ENCODE measurements at places on chromosomes 7 and 10.

- no peak for DNase-seq
Measured at GRCh38 chr10:115857856-115858255, 415.1 kb downstream of the GFRA1 start.

GRCh38 chr7:55381696-55382095 lies 16.6 kb downstream of the LANCL2 start:
- no peak for DNase-seq

- peak; percentile 87 for DNase-seq
Measured at GRCh38 chr7:100428199-100428966, at the start of gene ZCWPW1. ZCWPW1 (minus strand) TSS chr7:100428703; CDS start chr7:100420649, 8,054 bp downstream.

DNA sequence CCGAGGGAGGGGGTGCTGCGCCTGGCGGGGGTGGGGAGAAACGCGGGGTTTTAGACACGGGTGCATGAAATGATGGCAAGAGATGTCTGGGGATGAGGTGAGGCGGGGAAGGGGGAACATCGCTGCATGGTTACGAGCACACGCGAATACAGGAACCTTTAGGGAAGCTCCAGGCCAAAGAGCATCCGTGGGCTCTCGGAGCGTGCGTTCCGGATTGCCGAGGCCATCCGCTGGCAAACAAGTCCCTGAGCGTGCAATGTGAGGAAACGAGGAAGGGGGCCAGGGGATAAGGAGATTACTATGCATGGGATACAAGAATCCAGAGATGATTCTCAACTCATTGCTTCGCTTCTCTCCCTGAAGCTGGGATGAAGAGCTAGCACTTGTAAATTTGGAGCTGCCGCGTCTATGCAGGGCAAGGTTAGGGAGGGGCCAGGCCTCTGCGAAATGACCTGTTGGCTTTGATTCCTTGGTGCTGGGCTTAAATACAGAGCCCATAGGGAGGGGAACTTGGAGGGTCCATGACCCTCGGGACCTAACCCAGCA lies 520 bp upstream of the WNT2 start:
- DNase-seq, result no peak

- no peak for DNase-seq
Measured at GRCh38 chr10:17616403-17617030, 657 bp downstream of the HACD1 start.

DNA sequence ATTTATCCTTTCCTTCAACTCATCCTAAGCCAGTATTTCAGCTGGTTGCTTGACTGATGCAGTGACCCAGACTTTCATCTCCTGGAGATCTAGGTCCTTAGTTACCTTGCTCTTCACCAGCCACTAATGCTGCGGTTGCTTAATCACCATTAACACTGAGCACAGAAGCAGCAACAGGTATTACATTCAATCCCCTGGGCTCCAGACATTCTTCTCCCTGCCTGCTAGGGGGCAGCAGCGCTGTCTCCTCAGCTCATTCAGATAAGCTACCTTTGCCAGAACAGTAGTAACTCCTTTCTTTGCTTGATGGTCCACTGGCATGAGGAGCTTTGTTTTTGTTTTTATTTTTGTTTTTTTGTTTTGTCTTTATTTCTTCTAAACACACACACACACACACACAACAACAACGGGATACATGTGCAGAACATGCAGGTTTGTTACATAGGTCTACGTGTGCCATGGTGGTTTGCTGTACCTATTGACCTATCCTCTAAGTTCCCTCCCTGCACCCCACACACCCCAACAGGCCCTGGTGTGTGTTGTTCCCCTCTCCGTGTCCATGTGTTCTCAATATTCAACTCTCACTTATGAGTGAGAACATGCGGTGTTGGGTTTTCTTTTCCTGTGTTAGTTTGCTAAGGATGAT lies 1043.2 kb upstream of the C7orf33 start:
- DNase-seq, result no peak

DNA sequence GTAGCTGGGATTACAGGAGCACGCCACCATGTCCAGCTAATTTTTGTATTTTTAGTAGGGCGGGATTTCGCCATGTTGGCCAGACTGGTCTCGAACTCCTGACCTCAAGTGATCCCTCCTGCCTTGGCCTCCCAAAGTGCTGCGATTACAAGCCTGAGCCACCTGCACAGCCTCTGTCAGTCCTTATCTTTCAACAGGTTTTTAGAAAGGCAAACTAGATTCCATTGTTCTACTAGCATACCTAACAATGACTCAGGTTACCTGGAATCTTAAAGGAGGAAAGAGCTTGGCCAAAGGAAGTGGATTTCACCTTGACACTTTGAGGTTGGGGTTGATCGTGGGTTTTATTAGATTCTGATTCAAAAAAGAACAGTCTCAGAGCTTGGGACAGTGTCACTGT lies 3.2 kb downstream of the ABCC2 start:
- no peak for DNase-seq

GRCh38 chr7:10181996-10182395 lies 791.7 kb upstream of the PHF14 start:
- no peak for DNase-seq

GRCh38 chr7:42831718-42832522 lies 80.0 kb downstream of the C7orf25 start:
- DNase-seq, result no peak

GRCh38 chr10:75335983-75336382 lies 65.6 kb downstream of the ZNF503 start:
- DNase-seq, result no peak

DNA sequence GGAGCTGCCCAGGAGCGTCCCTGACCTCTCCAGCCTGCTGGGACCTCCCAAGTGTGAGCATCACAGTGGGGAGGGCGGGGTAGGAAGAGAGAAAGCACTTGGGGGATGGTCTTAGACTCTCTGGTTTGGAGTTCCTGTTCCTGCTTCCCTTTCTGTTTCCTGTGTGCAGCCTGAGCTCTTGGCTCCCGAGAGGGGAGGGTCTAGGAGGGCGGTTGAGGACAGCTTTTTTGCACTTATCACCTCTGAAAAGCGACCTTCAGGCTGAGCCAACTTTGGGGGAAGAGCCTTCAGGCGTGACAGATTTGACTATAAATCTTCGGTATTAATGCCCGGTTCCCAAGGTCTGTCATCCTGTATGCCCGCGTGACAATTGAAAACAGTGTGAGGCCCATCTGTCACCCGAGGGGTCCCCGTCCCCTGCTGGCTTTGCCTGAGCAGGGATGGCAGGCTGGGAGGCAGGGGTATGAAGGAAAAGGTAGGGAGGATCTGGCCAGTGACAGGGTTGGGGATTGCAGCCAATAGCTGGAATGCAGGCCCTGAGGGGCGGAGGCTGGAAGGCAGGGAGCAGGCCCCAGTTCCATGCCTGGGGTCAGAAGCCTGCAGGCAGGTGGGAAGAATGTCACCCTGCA lies 78.6 kb downstream of the CDH23 start:
- DNase-seq, result no peak

GRCh38 chr10:58152673-58153263 lies 114.9 kb downstream of the IPMK start:
- DNase-seq, result no peak

GRCh38 chr10:11337516-11337915 lies 273.9 kb downstream of the USP6NL start:
- no peak for DNase-seq

DNA sequence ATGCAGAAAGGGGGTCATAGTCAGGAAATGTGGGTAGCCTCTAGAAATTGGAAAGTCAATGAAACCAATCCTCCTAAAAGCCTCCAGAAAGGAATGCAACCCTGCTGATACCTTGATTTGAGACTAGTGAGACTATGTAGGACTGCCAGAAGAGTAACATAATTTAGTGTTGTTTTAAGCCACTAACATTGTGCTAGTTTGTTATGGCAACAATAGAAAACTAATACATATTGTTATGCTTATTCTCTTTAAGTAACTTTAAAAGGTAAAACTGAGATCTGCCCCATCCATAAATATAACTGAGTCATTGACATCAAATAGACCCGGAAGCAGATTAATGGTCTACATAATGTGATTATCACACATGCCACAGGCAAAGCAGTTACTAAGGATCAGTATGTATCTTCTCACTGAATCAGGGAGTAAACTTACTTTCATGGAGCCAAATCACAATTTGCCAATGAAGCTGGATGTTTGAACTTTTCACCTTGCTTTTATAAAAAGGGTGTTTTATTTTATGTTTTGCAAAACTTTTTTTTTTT lies 146.4 kb upstream of the TMEM106B start:
- no peak for DNase-seq

DNA sequence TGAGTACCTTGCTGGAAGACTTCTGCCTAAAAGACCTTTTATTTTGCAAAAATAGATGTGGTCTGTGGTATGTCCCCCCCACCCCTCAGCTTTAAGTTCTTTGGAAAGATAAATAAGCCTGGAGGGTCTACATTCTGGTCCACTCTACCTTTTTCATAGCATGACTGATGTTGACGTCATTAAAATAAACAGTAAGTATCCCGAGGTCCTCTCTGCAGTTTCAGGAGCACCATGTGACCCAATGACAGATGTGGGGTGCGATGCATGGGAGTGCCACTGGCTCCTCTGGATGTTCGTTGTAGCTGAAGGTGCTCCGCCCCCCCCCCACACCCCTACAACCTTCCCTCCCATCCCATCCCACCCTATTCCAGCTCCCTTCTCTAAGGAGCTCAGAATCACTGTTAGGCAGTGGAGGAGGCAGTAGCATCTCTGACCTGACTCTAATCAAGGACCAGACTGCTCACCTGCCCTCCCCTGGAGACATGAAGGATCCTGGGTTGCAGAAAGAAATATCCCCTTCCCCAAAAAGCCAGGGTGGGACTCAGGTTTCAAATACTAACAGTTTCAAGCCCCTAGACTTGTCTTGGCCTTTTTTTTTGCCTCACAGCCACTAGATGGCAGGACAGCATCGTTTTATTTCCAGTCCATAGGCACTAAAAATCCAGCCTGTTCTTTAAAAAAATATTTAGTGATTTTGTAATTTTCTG lies 25.1 kb downstream of the CASP7 start:
- DNase-seq, result no peak

GRCh38 chr10:100897976-100898375 lies 14.8 kb upstream of the SLF2 start:
- DNase-seq, result no peak

DNA sequence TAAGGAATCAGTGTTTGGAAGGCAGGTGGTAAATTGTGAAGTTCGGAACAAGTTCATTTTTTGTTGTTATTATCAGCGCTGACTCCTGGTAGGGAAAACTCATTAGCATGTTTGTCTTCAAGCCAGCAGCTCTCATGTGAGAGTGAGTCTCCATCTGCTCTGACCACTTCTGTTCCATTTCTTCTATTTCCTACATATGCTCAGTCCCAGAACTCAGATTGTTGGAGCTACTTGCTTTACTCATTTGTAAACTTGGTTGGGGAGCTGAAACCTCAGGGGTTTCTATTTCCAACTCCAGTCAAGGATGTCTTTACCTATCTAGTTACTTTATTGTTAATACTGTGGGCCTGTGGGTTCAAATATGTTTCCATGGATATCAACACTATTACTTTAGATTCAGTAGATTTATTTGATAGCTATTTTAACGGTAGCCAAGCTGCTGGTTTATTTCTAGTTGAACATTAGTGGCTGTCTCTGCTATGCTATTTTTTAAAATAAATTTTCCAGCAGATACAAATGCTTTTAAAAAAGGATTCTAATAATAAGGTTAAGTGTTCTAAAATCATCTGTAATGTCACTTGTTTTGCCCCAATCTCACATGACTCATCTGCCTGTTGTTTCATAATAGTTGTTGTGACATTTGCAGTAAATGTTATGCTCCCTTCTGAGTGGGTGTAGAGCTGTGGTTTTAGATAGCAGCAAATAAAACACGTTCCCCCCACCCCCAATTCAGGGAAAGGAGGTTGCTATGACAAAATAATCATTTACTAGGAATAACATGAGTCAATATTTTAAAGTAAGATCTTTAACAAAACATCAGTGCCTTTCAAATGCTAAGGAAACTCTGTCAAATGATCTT lies 143.3 kb downstream of the HDAC9 start:
- DNase-seq, result peak; percentile 45

DNA sequence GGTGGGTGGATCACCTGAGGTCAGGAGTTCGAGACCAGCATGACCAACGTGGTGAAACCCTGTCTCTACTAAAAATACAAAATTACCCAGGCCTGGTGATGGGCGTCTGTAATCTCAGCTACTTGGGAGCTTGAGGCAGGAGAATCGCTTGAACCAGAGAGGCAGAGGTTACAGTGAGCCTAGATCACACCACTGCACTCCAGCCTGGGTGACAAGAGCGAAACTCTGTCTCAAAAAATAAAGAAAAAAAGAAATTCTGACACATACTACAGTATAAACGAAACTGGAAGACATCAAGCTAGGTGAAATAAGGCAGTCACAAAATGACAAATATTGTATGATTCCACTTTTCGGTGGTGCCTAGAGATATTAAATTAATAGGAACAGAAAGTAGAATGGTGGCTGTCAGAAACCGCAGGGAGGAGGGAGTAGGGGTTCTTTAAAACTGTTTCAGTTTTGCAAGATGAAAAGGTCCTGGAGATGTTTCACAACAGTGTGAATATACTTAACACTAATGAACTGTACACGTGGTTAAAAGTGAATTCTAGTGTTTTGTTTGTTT lies 23.2 kb downstream of the PILRA start:
- DNase-seq, result no peak

GRCh38 chr10:32979041-32979440 lies 21.0 kb upstream of the ITGB1 start:
- DNase-seq, result no peak

- no peak for DNase-seq
Measured at GRCh38 chr10:63261496-63261895, 128.4 kb downstream of the NRBF2 start.

GRCh38 chr10:116056445-116057293 lies 216.3 kb downstream of the GFRA1 start:
- DNase-seq, result no peak

DNA sequence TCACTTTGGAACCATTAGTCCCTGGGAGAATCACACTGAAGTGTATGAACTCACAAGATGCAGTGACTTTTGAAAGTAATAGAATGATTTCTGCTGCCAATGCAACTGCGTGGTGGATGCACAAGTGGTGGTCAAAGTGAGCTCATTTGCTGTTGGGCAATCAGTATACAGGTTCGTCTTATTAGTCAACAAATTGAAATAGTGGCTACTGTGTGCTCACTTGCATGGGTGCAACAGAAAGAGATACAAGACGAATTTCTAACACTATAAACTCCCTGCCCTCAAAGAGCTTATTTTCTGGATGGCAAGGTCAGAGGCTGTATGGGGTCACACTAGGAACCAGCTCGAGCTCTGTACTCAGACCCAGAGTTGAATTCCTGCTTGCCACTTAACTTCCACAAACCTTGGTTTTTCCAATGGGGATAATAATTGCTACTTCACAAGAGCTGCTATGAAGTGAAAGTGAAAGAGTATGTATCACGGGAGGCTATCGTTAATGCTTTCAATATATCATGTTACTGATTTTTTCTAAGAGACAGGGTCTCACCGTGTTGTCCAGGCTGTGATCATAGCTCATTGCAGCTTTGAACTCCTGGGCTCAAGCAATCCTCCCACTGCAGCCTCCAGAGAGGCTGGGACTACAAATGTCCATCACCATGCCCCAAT lies 8.3 kb upstream of the BCL7B start:
- DNase-seq, result no peak

All from GOT3 (cell line).